ENCODE measurements at places on chromosomes 13 and 19. TPM values are rescaled to one million over a fixed set of nuclear protein-coding genes. Genes with fewer than 3 reads are reported as not detected.

PRR22 gene
- 1.6 TPM for total RNA-seq

MYADM gene
- total RNA-seq: 122 TPM

ALG5 gene
- total RNA-seq: 11.1 TPM

PLVAP gene
- 26.9 TPM for total RNA-seq

IGFL1 gene
- not detected for total RNA-seq

ZNF628 gene
- 4.2 TPM for total RNA-seq

ARRDC5 gene
- total RNA-seq: 0.70 TPM

TBXA2R gene
- total RNA-seq: 2.4 TPM

RAB3A gene
- total RNA-seq: 39.2 TPM

KASH5 gene
- total RNA-seq: not detected

LATS2 gene
- total RNA-seq: 35.3 TPM

ICAM5 gene
- 0.32 TPM for total RNA-seq

ASF1B gene
- total RNA-seq: 0.42 TPM

ZNF493 gene
- 13.5 TPM for total RNA-seq

CEACAM21 gene
- total RNA-seq: 0.27 TPM

CACNG8 gene
- total RNA-seq: 0.02 TPM

ALOX5AP gene
- total RNA-seq: 6.1 TPM

UBE2M gene
- 139 TPM for total RNA-seq

RFPL4A gene
- total RNA-seq: not detected

AP1M1 gene
- total RNA-seq: 39.8 TPM

ZNF814 gene
- total RNA-seq: 14.1 TPM

HS6ST3 gene
- total RNA-seq: 5.2 TPM

Measured in heart left ventricle (tissue), 16 donors.